Vagina (tissue), 2 donors: ENCODE measurements at places on chromosomes 2 and 18.
A peak's percentile ranks its signal among the peaks of the same experiment; 100 is the strongest.

DNA sequence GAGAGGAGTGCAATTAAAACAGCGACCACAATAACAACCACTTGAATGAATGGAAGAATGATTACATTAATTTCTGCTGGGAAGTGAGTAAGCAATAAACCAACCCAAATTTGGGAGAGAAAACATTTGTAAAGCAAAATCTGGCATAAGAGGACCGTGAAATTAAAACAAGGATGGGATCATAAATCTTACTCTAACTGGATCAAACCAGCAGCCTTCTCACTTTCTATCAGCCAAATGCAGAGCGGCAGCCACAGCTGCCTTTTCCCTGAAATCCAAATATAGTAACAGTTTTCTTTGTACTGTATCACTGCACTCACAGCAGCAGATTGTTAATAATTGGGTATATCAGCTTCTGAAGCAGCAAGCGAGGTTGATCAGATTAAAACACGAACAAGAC is 245.2 kb upstream of the REG3G start:
- no peak for DNase-seq

DNA sequence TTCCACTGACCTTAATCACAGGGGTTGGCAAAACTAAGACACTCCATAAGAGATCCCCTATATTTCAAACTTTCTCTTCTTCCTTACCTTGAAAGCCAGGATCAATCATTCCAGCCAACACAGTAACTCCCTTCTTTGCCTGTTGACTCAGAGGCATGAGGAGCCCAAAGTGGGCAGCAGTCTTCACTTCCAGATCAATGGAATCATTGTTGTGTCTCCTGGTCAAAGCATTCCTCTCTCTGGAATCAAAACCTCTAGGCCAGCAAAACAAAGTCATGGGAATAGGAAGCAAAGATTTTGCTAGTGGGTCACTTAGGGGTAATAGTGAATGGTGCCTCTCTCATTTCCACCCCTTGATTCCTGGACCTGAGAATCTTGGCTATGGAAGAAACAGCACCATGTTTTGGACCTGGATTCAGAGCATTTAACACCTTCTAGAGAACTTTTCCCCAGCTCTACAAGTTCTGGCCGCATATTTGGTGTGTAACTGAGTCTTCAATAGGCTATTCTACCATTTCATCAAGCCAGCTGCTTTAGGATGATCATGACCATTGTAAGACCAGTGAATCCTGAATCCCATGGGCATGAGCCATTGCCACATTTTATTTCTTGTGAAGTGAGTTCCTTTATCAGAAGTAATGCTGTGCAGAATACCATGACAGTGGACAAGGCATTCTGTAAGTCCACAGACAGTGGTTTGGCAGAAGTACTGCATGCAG is 65.7 kb upstream of the SERPINE2 start:
- DNase-seq, result no peak

DNA sequence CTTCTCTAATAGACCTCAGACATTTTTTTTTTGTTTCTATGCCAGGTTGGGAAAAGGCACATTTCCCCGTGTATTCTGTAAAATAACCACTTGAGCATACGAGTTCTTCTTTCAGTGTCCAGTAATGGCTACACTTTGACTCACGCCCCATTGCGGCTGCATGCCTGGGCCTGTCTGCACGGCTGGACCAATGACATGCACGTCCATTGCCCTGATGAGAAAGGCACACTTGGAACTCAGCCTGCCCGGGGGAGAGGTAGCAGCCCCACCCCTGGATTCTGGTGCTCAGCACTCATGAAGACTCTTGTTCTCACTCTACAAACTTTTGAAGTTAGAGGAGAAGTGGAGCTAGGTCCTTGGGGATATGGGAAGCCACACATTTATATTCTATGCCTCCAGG is 5.8 kb downstream of the PCARE start:
- peak; percentile 40 for DNase-seq

DNA sequence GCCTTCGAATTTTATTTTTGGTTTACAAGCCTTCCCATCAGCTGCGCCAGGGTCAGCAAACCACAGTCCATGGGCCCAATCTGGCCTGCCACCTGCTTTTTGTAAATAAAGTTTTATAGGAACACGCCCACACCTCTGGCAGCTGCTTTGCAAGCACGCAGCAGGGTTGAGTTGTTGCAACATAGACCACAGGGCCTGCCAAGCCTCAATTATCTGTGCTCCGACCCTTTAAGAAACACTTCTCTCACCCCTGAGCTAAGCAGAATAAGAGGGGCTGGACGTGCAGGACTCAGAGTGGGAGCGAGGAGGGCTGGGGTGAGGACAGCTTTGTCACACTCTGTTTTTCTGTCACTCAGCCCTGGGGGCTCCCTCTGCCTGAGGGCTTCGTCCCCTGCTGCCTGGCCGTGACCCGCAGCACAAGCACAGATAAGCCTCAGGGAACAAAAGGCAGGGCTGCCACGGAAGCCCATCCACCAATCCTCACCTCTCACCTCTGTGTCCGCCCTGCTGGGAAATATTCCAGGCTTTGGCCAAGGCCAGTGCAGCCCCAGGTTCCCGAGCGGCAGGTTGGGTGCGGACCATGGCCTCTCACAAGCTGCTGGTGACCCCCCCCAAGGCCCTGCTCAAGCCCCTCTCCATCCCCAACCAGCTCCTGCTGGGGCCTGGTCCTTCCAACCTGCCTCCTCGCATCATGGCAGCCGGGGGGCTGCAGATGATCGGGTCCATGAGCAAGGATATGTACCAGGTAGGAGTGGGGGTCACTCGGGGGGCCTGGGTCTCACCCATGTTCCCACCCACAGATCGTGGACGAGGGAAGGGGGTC is at the start of gene AGXT:
Gene AGXT, plus strand, starts transcription at position 539 of the 823 bp plus-strand sequence. Its CDS starts 42 bp downstream, at position 581.
- no peak for DNase-seq

DNA sequence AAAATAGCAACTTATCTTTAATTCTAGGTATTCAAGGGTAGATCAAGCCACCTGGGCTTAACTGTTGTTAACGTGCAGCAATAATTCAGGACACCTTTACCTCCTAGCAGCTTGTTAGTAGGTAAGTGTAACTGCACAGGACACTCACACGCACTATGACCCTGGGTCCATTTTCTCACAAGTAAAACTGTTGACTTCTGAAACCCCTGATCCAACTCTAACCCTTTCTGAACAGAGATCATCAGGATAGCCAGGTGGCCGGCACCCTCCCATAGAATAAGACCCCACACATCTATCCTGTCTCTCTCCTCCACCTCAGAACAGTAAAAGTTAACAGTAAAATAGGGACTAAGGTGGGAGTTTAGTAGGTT is 610 bp downstream of the SPC25 start:
- DNase-seq, result no peak

- no peak for DNase-seq
These were observed 87.5 kb downstream of the TCF4 start for GRCh38 chr18:55500316-55501086.

GRCh38 chr2:133829450-133830020 is 261.3 kb upstream of the NCKAP5 start:
- DNase-seq, result no peak

DNA sequence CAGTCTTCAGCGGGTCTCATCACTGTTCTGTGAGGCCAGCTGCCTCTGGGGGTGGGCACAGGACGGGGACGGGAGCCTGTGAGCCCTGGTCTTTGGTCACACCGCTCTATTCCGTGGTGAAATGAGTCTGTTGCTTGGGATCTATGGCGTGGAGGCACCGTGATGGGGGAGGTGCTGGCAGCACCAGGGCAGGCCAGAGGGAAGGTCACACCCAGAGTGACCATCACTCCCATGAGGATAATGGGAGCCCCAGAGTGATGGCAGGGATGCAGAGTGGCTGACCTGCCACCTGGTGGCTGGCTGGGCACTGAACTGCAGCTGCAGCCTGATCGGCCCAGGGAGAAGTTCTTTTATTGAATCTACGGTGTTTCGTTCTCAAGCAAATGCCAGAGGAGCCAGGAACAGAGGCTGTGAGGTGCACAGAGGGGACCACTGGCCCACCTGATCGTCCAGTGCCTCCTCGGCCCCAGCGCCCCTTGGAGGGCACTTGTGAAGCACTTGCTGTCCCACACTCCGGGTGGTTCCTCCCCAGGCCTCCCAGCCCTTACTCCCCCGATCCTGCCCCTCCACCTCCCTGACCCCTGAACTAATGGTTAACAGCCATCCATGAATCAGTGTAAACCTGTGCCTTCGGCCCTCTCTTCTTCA is 17.9 kb downstream of the KCNIP3 start:
- DNase-seq, result no peak

DNA sequence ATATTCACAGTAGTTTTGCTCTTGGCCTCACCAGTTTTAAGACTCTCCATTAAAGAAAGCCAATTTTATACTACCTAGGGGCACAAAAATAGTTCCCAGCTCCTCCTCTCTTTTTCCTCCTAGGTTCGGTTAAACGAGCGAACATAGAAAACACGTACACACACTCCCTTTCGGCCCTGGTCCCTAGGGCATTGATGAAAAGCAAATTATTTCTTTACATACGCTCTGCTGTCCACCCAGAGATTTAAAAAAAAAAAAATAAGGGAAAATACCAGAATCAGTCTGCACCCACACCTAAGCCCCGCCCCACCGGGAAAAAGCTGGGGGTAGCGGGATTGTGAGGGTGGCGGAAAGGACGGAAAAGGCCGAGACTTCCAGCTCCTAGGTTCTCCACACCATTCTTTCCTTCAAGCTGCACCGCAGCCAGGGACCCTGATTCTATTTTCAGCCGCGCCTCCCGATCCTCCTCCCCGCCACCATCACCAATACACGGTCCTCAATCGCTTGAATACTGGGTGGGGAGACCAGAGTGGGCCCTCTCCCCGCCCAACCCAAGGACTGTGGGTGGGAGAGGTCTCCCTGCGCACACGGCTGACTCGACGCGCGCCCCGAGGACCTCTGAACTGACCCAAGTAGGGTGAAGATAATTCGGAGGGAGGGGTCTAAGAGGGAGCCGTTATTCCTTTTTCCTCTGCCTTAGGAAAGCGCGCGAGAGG is 769 bp downstream of the ATF2 start:
- no peak for DNase-seq

- no peak for DNase-seq
These were observed 42.8 kb upstream of the PCBP1 start for GRCh38 chr2:70044290-70045040.

DNA sequence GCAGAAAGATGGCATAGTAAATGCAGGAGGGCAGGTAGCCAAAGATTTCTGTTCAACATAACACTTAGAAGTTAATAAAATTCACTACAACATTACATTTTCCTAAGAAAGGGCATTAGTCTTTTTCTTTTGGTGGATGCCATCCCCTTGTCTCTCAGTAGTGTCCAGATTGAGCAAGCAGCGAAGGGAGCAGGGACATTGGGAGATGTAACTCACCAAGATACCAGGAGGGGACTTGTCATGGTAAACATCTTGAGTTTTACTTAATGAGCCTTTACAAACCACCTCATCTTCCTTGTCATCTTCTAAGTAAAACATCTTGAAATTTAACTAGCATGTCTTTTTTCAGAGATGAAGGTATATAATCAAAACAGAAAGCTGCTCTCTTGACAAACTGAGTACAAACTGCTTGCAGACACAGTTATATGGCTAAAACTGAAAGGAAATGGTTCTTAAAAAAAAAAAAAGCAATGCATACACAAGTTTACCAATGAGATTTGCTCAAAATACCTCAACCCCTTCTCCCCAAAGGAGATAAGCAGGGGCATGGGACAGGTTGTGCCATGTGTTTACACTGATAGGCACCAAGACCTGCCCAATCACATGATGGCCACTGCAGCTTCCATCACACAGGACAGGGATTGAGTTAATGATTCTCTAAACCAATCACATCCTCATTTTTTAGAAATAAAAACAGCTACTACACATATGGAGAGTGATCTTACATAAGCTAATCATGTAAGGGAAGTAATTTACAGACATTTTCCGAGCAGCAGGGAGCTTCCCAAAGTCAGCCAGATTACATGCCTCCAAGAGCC is 30.3 kb downstream of the LPIN2 start:
- DNase-seq, result no peak

DNA sequence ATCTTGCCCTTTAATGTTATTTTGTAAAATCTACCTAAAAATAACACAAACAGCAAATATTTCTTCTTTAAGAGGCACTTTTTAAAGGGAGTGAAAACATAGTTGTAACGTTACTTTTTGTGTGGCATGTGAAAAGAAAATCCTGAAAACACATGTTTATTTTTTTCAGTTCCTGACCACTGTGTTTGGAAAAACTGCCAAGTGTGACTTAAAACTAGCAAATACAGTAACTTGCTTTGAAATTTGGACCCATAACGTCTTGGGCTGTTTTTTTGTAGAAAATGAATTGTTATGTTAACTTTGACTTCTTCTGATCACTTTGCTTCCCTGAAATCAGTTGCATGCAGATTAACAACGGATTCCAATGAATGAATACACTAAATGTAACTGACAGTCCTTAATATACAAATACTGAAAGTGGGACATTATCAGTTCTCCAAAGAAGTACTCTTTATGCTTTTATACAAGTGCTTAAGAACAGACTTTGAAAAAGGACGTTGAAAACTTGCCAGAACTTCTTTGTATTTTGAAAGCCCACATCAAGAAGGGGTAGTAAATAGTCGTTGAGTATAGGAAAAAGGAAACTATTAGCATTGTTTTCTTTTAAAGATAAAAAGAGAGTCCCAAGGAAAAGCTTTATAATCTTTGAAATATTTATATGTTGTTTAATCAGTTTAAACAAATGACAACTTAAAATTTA is 96.1 kb upstream of the ZEB2 start:
- DNase-seq, result no peak

DNA sequence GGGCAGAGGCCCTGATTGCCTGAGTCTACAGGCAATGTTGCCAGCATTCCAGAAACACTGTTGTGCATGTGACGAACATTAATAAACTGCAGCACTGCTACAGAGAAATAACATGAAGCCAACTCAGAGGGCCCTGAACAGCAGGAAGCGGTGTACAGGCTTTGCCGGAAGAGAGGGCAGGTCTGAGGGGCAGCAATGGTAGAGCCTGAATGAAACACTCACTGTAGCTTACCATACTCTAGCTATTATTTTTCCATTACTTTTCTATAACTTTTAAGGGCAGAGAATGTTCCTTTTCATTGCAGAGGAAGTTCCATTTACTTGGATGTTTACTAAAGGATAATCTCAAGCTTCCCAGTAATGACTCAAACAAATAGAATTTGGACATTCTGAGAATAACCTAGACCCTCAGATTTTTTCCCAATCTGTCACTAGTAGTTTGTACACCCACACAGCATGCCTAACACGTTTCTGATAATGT is 150.4 kb downstream of the MTX2 start:
- DNase-seq, result no peak

DNA sequence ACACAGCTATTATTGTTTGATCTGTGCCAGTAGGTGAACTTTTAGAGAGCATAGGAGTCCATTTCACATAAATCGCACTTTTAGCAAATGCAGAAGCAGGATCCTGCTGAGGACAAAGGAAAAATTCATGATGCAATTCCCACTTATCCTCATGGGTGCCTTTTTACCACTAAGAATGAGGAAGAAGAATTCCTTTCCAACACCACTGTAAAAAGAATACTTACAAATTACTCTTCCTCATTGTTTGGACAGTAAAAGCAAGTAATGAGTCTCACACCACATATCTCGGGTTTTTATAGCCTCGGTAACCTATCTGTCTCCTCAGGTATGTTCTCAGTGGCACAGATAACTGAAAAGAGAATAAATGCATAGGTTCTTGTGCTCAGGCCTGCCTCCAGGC is 238.5 kb downstream of the MTX2 start:
- no peak for DNase-seq
